ENCODE measurements at places on chromosomes 2 and 18.

GRCh38 chr18:59833785-59834184 lies 66.0 kb upstream of the PMAIP1 start:
- no peak for DNase-seq

GRCh38 chr2:229087843-229088516 lies 183.1 kb downstream of the PID1 start:
- DNase-seq: no peak

- no peak for DNase-seq
Measured at GRCh38 chr2:23595601-23596251, 210.7 kb downstream of the KLHL29 start.

- DNase-seq: no peak
Measured at GRCh38 chr18:76619621-76620315, 124.7 kb upstream of the ZNF516 start.

- no peak for DNase-seq
Measured at GRCh38 chr2:135647836-135648579, 93.6 kb upstream of the UBXN4 start.

GRCh38 chr2:7288484-7288883 lies 371.3 kb downstream of the RNF144A start:
- no peak for DNase-seq

DNA sequence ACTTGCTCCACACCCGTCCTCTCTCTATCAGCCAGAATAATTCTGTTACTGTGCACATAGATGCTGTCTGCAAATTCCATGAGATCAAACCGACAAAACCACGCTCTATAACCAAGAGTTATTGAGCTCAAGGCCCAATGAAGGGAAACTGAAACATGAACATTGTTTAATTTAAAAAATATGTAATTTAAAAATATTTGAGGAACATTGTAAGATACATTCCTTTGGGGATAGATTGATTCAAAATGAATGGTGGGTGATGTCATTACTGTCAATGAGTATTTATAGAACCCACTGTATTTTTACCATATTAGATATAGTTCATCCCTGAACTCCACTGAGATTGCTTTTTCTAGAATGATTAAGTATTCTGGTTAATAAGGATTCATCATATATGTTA lies 50.4 kb downstream of the NCKAP5 start:
- DNase-seq: no peak

- no peak for DNase-seq
Measured at GRCh38 chr2:629961-630360, 47.2 kb downstream of the TMEM18 start.

DNA sequence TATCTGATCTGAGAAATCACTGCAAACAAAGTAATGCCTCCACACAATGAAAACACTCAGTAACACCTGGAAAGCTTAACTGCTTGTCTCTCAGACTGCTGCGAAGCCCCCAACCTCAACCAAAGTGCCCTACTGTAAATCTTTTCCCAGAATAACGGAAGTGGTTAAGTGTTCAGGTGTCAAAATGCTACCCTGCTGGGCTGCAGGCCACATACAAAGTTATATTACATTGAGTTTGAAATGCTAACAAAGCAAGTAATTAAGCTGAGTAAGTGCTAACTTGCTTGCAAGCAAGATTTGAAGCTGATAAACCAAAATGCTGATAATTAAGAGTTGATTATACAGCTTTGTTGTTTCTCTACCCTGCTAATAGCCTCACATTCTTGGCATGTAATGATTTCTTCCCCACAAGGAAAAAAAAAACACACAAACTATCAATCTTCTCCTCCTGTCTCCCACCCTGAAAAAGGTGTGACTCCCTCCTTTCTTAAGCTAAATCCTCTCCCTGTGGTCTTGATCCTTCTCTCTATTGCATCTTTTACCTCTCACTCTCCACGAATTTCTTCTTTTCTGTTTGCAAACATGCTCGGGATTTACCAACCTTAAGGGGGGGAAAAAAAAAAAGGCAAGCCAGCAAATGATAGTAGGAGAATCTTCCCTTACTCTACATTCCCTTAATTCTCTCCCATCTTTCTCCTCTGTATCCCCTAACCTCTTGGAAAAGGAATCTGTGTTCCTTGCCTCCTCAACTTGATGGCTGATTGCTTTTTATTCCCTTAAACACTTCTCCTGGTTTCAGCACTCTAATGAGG lies 266.8 kb upstream of the SIX3 start:
- DNase-seq: no peak

GRCh38 chr2:109428281-109428680 lies 185.5 kb downstream of the SEPTIN10 start:
- DNase-seq: no peak

All from activated effector memory CD4-positive, alpha-beta T cell treated with Interleukin-2 at 50 U/mL for 16 hours (primary cell).